ENCODE measurements at places on chromosomes 2 and 18.

GRCh38 chr18:67001052-67001451 lies 397.2 kb upstream of the CDH19 start:
- peak; percentile 2 for DNase-seq

GRCh38 chr2:54483426-54483825 lies 27.3 kb downstream of the SPTBN1 start:
- peak; percentile 70 for DNase-seq

DNA sequence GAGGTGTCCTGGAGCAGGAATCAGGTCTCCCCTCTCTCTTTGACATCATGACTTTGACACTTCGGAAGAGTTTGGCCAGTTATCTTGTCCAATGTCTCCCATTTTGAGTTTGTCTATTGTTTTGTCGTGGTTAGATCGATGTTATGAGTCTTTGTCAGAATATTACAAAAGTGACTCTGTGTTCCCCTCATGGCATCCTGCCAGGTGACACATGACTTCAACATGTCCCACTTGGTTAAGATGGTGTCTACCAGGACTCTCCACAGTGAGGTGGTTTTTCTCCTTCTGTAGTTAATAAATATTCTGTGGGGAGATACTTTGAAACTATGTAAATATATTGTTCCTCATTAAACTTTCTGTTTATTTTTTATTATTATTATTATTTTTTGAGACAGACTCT lies 76.6 kb upstream of the BZW1 start:
- DNase-seq: no peak

DNA sequence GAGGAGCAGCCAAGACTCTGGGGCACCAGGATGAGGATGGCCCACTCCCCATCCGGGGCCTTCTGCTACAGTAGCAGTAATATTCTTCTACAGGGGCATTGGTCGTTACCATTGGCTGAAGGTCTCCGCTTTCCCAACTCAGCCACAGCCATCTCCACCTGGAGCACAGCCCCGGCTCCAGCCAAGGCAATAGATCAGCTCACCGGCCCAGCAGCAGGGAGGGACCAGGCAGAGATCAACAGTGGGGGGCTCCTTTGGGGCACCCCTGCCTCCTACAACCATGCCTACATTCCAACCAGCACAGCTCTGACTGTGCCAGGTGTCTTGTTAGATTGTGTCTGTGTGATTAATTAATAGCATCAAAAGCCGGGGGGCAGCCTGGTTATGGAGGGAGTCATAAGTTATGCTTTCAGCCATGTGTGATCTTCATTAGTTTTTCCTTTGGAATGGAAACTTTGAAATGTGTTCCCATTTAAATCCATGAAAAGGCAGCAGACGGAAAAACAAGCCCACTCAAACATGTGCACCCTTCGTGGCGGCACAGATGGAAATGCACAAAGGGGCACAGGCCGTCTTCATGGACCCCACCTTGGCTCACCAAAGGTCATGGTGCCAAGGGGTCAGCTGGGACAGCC lies 68.6 kb upstream of the BZW1 start:
- DNase-seq: no peak

DNA sequence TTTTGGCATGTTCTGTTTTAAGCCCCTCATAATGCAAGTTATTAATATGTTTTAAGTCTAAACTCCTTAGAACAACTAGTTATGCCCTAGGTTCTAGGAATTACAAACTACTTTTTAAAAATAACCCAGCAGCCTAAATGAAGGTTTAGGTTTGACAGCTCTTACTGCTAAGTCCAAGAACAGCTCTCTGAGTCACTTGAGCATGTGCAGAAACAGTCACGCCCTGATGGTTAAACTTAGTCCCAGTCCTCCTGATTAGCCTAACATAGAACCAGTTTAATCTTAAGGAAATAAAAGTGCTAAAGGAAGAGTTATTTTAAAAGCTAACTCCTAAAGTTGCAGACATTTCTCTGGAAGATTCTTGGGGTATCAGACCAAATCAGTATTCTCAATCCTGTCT lies 72.5 kb downstream of the RMDN2 start:
- DNase-seq: no peak

DNA sequence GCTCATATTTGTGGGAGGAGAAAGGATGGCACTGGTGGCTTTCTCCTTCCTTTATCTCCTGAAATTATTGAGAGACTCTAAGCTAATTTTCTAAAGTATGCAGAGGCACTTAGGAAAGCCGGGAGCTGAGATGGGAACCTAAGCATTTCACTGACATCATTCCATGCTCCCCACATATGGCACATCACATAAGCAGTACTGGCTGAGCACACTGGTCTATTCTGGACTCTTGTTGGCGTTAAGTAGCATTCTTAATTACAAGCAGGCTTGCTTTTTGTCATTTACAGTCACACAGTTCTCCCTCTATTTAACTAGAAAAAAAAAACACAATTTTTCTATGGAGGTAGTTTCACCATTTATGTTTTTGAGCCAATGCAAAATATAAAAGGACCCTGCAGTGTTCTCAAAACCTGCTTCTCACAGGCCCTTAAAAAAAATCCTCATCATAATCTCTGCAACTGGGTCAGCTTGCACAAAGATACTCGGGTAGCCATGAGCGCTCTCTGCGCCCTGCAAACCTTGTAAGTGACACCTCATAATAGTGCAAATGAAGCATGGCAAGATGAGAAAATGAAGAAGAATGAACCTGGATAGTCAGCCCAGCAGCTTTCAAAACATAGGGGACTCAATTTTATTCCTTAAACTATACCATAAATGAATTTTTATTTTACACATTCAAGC lies 688.6 kb downstream of the NRXN1 start:
- DNase-seq: no peak

GRCh38 chr2:19653509-19653908 lies 248.3 kb downstream of the TTC32 start:
- no peak for DNase-seq

DNA sequence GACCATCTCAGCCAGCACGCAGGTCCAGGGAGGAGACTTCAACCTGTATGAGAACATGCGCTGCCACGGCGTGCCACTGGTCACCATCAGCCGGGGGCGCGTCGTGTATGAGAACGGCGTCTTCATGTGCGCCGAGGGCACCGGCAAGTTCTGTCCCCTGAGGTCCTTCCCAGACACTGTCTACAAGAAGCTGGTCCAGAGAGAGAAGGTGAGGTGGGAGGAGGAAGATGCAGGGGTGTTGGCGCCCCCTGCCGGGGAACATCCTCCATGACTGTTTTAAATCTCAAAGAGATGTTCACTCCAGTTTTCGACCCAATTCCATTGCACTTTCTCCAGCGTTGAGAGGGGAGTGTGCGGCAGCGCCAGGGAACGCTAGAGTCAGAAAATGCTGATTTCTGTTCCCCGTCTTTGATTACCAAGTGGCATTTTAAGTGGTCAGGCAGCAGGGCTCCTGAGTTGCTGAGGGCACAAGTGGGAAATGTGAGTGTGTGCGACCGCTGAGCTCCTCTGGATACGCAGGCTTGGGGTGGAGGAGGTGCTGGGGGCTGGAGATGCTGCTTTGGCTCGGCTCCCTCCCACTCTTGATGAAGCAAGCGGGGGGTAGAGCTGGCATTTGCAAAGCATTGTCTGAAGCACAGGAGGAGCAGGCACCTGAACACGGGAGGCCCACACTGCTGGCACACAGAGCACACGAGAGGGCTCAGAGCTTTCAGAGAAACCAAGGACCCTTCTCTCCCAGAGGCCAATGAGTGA lies 27.7 kb upstream of the MAPRE3 start:
- peak; percentile 37 for DNase-seq

- DNase-seq: no peak
Observed at GRCh38 chr2:233793465-233794127, 15.5 kb downstream of the MROH2A start.

- DNase-seq: no peak
Observed at GRCh38 chr2:134776836-134777235, 58.0 kb upstream of the TMEM163 start.

DNA sequence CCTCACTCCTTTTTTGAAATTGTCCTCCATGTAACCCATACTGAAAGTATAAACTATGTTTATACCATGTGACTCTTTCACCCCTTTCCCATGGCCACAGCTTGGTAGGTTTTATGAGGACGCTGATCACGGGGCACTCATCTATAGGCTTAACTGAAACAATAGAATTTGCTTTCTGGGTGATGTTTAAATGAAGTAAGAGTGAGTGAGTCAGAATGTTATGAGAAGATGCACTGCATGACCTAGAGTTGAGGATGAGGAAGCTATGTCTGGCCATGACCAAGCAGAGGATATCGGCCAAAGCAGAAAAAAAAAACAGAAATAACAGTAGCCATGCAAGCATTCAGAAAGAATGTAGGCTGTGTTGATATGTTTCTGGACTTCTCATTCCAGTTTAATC lies 34.9 kb downstream of the SCN1A start:
- peak; percentile 79 for DNase-seq

DNA sequence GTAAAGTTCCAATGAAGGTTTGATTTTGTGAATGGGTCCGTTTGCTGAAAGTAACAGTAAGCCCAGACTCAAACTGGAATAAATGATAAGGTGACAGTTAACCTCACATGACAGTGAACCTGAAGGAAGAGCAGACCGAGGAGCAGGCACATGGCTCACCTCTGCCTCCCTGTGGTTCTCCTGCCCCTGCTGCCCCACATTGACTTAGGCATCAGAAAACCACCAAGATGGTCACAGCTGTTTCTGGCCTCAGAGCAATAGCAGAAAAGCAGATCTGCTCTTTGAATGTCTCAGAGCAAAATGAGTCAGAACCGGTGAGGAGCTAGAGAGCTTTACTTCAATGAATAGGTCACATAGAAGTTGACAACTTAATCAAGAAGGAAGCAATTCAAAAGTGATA lies 487.6 kb downstream of the METTL4 start:
- no peak for DNase-seq

Data from HCEC 1CT (cell line).